Activated CD4-positive, alpha-beta T cell treated with anti-CD3 and anti-CD28 coated beads, Interleukin-2, amount 50 U/mL, for 4 hours (primary cell): ENCODE measurements at places on chromosomes 3 and 15.

DNA sequence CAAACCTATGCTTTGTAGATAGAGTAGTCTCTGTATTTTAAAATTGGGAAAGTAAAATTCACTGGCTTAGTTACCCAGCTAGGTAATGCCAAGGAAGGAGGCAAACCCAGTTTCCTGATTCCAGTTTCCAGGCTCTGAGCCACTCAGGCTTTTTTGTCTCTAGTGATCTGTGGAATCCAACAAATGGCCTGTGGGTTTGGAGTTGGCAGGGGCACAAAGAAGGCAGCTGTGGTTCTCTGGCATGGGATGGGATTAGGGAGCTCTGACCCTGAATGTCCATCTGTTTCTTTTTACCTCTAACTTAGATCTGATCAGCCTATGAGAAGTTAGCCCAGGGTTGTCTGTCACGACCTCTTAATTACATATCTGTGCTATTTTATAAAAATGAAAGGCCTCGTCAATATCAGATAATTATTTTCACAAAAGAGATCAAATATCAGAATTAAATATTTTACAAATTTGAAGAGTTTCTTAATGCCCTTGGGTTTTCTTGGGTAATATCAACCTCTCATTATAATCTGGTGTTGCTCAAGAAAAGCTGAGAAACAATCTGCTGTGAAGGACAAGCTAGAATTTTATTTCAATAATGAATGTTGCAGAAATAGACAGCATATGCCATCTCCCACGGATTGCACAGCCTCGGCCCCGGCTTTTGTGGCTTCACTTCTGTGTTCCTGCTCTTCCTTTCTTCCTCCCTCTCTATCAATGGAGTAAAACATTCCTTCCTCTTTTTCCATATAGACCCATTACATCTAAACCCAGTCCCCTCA lies 63.7 kb upstream of the DAZL start:
- no peak for DNase-seq

DNA sequence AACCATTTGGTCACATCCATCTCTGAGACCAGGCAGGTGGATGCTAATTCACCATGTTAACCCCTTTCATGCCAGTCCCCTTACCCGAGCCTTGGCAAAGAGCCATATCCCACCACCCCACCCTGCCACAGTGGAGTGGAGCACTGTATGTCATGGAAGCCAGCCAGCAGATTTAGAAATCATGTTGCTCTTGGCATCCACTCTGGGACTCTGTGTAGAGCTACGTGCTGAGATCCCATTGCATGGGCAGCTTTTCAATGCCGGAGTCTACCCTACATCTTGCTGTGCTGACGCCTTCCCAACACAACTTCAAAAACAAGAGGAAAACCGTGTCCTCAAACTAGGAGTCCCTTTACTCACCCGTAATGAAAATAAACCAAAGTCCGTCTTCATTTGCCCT lies 131.0 kb downstream of the NTRK3 start:
- DNase-seq: no peak

GRCh38 chr15:56240390-56240789 lies 3.3 kb downstream of the RFX7 start:
- no peak for DNase-seq

GRCh38 chr3:177102553-177102952 lies 94.7 kb downstream of the TBL1XR1 start:
- DNase-seq: no peak

DNA sequence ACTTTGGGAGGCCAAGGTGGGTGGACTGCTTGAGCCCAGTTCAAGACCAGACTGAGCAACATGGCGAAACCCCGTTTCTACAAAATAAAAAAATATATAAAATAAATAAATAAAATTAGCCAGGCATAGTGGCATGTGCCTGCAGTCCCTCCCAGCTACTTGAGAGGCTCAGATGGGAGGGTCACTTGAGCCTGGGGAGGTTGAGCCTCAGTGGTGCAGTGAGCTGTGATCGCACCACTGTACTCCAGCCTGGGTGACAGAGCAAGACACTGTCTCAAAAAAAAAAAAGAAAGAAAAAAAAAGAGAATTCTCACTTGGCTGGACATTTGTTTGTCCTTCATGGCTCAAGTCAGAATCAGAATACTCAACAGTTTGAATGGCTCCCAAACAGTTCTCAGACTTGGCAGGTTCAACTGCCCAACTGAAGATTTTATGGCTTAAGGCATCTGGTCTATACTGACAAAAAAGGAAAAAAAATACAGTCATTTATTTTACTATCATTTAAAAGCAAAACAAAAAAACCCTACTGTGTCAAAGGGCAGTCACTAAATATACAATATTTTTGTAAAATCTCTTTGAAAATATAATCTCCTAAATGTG lies 106.6 kb downstream of the FBXL22 start:
- no peak for DNase-seq

- DNase-seq: no peak
Measured at GRCh38 chr15:72110355-72110754, 7.6 kb downstream of the MYO9A start.

GRCh38 chr3:33537133-33537532 lies 96.9 kb upstream of the UBP1 start:
- DNase-seq: no peak

- no peak for DNase-seq
Measured at GRCh38 chr3:23779841-23780240, 25.9 kb upstream of the UBE2E1 start.

GRCh38 chr3:134743006-134743405 lies 52.1 kb upstream of the EPHB1 start:
- DNase-seq: no peak

GRCh38 chr15:95141486-95141885 lies 910.1 kb downstream of the MCTP2 start:
- DNase-seq: no peak

DNA sequence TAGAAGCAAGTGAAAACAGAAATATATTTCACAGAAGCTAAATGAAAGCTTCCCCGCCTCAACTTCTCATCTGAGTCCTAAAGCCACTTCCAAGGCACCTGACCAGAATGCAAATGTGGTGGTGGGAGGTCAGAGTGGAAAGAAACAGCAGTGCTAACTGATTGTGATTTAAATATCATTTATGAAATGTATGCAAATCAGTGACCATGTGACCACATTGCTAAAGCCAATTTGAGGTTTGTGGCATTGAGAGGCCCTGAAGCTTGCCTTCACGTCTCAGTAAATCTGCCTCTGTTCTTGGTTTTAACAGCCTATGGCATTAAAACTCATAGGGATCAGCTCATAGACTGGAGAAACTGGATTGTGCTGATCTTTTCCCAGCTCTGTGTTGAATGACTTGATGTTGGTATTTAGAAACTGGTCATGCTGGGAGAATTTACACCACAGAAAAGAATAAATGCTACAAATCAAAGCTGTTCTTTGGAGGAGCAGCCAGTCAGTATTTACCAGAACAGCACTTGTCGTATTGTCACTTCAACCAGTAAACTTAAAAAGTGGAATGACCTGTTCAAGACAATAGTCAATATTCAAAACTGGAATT lies 481.4 kb upstream of the ALCAM start:
- DNase-seq: no peak

GRCh38 chr3:162610261-162610660 lies 1113.7 kb downstream of the OTOL1 start:
- DNase-seq: no peak

GRCh38 chr3:138509586-138509985 lies 75.2 kb downstream of the ESYT3 start:
- no peak for DNase-seq

- no peak for DNase-seq
Measured at GRCh38 chr15:40347559-40348473, 3.0 kb upstream of the PHGR1 start.

DNA sequence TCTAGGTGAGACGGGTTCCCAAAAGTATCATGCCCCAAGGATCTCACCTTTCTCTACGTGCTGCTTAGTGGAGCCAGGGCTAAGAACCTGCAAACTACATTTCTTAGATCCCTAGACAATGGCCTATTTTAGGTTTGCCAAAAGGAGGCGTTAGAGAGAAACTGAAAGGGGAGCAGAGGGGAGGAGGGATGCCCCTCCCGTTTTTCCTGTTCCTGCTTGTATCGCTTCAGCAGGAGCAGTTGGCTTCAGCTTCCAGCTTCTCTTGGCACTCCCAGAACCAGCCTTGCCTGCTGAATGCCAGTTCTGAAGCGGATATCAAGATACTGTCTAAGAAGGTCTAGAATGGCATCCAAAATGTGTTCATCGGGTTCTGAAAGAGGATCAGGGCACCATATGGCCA lies 58.4 kb upstream of the ABHD17C start:
- DNase-seq: no peak

DNA sequence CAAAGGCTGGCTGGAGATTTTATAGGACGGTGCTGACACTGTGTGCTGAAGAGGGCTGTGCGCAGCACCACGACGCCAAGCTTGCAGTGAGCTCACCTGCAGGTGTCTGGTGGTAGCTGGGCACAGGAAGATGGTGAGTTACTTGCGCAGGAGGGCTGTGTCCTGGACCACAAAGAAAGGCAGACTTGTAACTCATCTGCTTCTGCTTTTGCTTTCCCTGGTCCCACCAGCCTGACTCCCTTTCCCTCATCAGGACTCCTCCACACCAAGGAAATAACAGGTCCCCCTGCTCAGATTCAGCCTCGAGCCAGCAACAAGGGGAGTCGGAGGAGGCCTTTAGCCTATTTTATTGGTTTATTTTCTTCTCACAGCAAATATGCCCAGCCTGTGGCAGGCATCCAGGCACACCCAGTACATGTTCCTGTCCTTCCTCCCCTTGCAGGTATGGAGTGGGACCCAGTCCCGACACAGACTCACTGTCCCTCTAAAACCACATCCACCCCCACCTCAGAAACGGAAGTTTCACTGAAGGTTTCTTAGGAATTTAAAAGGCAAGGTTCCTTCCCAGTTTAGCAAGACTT lies 35.6 kb upstream of the FLNB start:
- DNase-seq: no peak

- no peak for DNase-seq
Measured at GRCh38 chr3:51374456-51374855, 10.6 kb upstream of the MANF start.

- no peak for DNase-seq
Measured at GRCh38 chr3:178960181-178960580, 111.4 kb downstream of the ZMAT3 start.
